Right lung (tissue), 10 donors: ENCODE measurements at places on chromosomes 5 and 9. TPM values are rescaled to one million over a fixed set of nuclear protein-coding genes. Genes with fewer than 3 reads are reported as not detected.

- DNase-seq = no peak
Measured at GRCh38 chr9:85332487-85332886, 409.3 kb downstream of the AGTPBP1 start.

DNA sequence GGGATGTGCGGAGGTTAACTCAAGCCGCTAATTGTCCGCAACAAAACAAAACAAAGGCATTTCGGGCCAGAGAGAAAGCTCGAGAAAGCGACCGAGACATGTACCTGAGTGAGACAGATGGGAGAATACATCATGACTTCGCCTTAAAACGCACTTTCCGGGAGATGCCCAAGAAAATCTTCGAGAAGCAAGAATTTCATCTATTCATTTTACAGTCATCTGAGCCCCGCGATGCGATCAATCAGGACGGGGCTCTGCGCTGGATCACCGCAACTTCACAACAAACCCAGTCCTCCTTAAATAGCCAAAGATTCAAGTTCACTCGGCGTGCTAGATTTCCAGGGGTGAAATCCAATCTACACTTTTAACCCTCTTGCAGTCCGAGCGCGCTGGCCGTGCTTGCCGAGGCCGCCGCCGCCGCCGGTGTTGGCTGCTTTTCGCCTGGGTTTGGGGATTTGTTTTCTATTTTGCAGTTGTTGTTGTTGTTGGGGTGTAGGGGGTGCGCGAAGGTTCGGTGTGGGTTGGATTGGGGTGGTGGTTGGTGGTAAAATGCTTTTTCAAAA is 482 bp downstream of the NFIB start:
- DNase-seq = no peak

DNA sequence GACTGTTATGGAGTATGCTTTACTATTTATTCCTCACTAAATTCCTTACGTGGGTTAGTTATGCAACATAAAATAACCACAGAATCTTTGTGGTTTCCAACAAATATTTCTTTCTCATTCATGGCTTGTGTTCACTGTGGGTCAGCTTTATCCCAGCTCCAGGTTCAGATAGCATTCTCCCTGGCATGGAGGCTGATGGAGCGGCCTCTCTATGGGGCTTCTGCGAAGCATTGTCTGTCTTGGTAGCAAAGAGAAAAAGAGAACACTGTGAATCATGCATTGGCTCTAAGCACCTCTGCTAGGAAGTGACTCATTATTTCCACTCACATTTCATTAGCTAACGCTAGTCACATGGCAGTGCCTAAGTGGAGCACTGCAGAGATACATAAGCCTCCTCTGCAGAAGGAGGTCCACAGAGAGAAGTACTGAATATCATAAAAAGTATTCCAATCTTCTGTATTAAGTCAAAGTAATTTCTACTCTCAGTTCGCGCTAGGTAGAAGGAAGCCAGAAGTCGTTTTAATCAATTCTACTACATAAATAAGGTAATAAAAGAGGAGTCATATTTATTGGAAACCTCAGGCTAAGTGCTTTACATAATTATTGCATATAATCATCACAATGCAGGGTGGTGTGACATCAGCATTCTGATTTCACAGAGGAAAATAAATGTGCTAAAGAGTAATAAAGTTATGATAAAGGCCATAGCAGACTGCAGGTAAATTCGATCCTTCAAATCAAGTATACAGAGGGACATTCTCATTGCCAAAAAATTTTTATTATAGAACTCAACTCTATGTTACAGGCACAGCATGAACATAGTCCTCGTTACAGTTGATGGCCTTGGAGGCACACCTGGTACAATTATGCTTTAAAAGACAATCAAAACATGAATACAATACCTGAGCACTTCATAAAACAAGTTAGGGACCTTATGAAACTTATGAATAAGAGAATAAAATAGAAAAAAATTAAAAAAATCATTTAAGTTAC is 531.1 kb downstream of the CETN3 start:
- DNase-seq = no peak

Gene SUSD3
- polyA plus RNA-seq = 11.9 TPM

Gene SPAG8
- 10.7 TPM for polyA plus RNA-seq
